ENCODE measurements at places on chromosomes 11 and 22.

DNA sequence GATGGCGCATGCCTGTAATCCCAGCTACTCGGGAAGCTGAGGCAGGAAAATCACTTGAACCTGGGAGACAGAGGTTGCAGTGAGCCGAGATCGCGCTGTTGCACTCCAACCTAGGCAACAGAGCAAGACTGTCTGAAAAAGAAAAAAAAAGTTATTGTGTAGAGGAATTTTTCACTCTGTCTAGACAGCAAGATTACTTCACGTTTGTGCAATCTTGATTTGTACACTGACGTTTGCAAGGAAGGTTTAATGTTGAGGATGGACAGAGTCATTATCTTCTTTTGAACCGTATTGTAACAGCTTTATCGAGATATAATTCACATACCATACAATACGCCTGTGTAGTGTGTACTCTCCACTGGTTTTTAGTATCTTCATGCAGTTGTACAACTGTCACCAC lies 3.7 kb downstream of the CTTN start:
- DNase-seq, result no peak

GRCh38 chr22:39114112-39114511 lies 17.1 kb downstream of the APOBEC3H start:
- DNase-seq, result no peak

- no peak for DNase-seq
Observed at GRCh38 chr11:1749395-1750351, 722 bp downstream of the IFITM10 start.

DNA sequence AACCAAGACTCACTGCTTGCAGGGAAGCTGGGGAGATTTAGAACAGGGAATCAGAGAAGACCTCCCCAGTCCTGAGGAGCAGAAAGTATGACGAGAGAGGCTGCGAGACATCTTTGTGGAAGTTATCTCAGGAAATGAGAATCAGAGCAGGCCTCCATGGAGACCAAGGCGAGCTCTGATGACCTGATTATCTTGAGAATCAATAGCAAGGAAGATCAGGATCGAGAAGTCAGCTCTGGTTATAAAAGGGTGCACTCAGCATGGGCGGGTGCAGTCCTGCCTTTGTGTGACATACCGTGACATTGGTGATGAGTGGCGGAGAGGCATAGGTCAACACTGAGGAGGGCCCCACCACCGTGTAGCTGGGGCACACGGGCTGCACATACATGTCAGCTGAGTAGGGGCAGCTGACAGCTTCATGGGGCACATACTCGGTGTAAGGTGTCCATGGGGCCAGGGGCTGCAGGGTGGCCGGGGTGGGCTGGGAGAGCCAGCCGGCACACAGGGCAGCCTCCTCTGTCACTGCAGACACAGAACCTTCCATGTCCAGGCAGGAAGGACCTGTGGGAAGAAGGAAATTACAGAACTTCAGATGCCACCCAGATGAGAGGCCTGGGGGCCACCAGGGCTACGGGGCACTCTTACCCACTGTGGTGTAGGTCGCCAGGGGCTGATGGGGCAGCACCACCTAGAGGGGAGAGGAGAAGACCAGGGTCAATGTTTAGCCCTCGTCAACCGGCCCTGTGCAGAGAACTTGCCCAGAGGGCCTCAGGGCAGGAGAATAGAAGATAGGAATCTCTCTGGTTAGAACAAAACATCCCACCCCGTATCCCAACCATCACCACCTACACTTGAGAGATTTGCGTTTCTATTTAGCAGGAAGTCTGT lies 21.7 kb downstream of the POU2AF1 start:
- DNase-seq, result no peak

- DNase-seq, result no peak
Observed at GRCh38 chr11:120740380-120740779, 228.8 kb downstream of the GRIK4 start.

DNA sequence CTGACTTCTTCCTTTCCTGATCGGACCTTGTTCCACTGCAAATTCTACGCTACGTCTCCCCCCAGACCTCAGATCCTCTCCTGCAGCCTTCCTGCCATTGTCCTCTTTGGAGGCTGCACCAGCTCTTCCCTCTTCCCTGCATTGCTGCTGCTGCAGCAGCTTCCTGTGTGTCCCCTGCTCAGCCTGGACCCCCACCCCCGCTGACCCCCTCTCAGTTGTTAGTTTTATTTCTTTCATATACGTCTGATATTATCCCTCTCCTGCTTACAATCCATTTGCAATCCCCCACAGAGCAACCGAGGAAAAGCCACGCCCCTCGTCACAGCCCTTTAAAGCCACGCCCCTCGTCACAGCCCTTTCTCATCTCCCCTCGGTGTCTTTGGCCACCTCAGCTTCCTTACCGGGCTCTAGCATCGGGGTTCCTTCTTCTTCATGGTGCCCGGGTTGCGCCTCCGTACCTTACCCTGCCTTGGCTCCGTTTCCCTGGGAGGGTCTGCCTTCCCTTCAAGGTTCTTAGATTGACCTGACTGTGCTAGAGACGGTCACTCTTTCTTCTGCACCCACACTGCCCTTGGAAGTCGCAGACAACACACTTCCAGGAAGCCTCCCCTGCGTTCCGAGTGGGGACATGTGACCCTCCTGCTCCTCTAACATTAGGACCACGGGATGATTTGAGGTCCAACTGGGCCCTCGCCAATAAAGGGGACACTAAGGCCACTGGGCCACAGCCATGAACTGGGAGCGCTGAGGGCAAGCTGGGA lies 4.8 kb downstream of the MRGPRG start:
- no peak for DNase-seq

DNA sequence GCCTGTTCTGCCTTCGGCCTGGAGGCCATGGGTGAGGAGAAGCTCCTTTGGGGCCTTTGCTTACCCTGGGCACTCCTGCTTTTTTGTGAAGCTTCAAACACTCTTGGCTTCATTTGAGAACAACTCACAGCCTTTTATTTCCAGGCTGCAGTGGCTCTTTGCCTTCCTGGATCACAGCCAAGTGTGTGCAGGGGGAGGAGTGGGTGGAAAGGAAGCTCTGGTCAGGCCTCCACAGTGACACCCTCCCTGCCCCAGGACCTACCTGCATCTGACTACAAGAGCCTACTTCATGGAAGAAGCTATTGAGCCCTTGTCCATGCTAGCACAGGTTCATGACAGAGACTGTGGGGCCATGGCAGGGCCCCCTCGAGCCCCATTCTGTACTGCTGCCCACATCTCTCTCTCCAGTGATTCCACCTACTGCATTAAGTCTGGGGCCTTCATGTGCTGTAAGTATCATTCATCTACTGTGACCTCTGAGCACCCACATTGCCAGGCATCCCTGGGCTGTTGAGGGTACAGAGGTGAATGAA lies 52.3 kb downstream of the GAB4 start:
- peak; percentile 17 for DNase-seq

DNA sequence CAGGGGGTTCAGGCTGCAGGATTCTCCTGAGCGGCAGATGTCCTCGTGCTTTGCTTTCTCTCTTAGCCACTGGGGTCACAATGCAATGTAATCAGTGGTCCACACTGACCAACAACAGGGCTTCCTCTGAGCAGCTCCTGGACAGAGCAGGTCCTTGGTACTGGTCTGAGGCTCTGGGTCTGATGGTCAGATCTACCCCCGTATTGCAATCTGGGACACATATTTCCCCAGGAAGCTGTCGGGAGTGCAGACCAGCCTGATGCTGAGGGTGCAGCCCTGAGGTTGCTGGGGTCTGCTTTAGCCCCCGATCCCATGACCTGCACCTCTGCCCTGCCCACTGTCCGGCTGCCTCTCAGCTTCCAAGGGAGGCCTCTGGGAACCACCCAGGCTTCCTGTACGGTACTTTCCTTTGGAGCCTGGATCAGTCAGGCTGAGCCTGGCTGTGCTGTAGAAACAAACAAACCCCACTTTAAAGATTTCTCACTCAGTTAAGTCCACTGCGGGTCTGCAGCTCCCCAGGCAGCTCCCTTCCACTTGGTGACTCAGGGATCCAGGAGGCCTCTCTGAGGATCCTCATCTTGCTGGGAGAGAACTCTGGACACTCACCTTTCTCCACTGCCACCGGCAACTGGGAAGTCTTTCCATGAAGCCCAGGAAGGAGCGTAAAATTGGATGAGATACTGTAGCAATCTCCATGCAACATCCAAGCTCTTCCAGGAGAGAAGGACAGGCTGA lies 1046.6 kb downstream of the TBC1D22A start:
- DNase-seq, result no peak

DNA sequence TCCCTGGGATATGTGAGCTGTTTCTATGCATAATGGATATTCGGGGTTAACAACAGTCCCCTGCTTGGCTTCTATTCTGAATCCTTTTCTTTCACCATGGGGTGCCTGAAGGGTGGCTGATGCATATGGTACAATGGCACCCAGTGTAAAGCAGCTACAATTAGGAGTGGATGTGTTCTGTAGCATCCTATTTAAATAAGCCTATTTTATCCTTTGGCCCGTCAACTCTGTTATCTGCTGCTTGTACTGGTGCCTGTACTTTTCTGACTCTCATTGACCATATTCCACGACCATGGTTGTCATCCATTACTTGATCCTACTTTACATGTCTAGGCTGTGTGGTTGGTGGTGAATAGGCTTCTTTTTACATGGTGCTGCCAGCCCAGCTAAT lies 1.3 kb downstream of the TUG1 start:
- DNase-seq, result no peak

DNA sequence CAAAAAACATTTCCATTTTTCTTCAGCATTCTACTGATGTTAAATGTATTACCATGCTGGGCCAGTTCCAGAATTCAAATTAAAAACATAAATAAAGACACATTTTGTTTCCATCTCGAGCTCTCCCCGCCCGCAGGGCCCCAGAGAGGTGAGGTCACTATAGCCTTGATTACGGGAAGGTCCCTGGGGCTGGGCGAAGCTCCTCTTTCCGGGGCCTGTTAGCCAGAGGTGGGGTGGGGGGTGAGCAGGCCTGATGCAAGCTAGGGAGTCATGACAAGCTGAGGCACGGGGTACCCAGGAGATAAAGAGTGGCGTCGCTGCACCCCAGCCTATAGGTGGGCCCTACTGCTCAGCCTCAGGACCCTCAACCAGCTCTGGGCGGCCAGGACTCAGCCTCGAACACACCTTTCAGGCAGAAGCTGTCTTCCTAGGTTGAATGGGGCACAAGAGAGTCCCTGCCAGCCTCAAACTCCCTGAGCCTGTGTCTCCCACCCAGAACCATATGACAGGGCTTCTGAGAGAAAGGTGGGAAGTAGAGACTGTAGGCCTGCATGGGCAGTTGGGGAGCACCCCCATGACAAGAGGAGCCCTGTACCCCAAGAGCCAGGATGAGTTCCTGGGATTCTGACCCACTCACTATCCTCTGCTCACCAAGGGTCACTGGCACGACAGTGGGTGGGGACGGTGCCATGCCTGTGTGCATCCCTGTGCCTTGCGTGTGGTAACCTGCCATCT lies 34.8 kb downstream of the KCNQ1OT1 start:
- no peak for DNase-seq

- peak; percentile 75 for DNase-seq
Observed at GRCh38 chr22:43385770-43386641, 25.8 kb upstream of the MPPED1 start.

- DNase-seq, result no peak
Observed at GRCh38 chr11:19959648-19960059, 200.6 kb downstream of the DBX1 start.

- no peak for DNase-seq
Observed at GRCh38 chr11:129945373-129945772, 50.0 kb upstream of the NFRKB start.

GRCh38 chr11:74650498-74650897 lies 58.1 kb downstream of the POLD3 start:
- no peak for DNase-seq

DNA sequence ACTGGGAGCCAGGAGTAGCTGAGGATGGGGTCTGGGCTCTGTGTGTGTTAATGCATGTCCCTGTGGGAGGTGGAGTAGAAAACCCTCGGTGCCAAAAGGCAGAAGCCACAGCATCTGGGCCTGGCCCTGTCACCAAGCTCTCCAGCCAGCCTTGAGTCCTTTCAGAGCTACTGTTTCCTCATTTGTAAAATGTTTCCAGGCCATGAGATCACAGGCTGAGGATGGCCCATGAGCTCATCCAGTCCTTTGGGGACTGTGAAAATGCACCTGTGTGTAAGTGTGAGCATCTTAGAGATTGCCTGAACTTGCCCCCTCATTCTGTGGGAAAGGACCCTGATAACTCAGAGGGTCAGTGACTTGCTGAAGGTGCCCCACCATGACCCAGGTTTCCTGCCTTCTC lies 9.1 kb downstream of the ANKK1 start:
- DNase-seq, result no peak

- DNase-seq, result no peak
Observed at GRCh38 chr11:28146123-28146751, 38.0 kb downstream of the METTL15 start.

GRCh38 chr22:25621986-25622385 lies 57.5 kb downstream of the GRK3 start:
- DNase-seq, result no peak

DNA sequence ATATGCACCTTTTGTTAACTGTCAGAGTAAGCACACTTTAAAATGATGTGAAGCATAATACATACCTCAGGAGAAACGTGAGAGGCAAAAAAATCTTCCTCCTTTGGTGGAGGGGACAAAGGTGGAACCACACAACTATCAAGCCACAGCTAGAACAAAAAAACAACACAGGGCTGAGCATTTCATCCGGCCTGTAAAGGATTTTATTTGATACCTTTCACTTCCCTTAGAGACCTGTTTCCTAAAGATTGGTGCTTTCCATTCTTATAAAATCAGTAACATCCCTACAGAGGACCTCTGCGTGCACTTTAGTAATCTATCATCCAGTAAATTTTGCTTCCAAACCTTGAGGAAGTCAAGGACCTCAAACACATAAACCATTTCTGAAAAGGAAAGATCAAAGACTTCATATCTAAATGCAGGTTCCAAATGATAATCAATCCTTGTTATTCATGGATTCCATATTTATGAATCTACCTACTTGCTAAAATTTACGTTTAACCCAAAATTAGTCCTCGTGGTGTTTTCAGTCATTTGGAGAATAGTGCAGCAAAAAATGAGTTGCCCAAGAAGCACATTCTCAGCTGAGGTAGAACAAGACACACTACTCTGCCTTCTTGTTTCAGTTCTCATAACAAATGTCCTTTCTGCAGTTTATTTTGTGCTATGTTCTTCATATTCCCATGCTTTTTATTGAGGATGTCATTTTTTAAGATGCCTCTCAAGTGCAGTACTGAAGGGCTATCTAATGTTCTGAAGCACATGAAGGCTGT lies 22.7 kb downstream of the ARFGAP3 start:
- DNase-seq, result no peak

DNA sequence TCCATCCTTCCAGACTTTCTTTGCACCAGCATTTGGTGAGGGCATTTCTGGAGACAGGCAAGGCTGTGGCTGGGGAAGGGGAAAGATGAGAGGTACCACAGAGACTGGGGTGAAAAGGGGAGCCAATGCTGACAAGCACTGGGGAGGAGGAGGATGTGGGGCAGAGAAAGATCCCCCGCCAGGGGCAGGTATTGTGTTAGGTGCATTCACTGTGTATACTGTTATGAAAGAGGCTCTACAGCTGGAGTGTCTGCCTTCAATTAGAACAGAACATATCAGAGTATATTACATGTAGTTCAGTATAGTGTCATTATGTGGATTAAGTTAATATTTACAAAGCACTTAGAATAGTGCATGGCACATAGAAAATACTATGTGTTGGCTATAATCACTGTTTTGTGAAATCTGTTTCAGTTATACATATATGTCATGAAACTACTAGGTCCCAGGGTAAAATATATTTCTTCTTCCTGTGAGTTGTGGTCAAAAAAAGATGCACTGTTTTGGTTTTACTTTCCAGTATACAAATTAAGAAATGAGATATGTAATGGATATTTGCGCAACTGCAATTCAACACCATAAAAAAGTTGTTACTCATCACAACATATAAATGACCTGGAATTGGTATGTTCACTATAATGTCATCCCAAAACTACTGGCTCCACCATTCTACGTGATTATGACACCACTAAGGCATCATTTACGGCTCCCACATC lies 8.4 kb downstream of the MSANTD2 start:
- DNase-seq, result no peak
